Omental fat pad (tissue), 4 donors: ENCODE measurements at places on chromosomes 11 and 22. TPM values are rescaled to one million over a fixed set of nuclear protein-coding genes. Genes with fewer than 3 reads are reported as not detected.

Gene MMP27
- not detected for total RNA-seq

Gene PRRG4
- 2.2 TPM for total RNA-seq

GRCh38 chr22:42608823-42609361, 5.8 kb downstream of the POLDIP3 start:
- no peak for DNase-seq

DNA sequence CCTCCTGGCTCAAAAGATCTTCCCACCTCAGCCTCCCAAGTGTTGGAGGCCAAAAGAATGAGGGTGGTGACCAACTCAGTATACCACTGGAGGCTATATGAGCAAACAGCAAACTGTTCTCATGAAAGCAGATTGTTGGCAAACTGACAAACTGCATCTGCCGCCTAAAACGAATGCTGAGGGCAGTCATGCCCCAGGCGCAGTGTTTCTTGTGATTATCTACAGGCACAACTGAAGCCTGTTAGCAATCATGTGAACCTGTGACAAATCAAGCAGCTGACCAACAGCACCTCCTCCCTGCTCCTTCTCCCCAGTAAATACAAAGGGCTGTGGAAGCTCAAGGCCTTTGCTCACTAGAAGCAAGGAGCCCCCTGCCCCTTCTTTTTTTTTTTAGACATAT, 47.8 kb downstream of the BTBD10 start:
- no peak for DNase-seq

DNA sequence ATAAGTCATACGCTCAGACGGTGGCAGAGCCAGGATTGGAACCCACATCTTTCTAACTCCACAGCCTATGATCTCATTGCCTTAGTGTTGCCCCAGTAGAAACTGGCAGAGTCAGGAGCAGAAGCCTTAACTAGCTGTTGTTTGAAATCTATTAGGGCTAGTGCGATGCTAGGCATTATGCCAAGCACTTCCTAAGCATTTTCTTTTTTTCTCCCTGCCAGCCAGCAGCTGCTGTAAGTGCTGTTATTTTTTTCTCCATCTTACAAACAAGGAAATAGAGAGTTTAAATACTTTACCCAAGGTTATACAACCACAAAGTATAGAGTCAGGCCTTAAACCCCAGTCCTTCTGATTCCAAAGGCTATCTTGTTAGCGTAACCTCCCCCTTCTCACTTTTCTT, 161.0 kb upstream of the SORL1-AS1 start:
- DNase-seq, result no peak

DNA sequence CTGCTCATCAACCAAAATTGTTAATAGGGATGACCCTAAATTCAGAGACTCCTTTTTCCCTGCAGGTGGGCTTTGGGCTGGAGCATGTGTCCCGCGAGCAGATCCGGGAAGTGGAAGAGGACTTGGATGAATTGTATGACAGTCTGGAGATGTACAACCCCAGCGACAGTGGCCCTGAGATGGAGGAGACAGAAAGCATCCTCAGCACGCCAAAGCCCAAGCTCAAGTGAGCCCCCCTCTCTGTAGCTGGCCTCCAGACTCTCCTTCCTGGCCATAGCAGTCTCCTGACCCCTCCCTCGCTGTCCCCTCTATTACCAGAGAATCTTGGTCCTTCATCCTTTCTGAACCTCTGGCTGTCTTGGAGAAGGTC, 47.9 kb upstream of the RAB1B start:
- no peak for DNase-seq

DNA sequence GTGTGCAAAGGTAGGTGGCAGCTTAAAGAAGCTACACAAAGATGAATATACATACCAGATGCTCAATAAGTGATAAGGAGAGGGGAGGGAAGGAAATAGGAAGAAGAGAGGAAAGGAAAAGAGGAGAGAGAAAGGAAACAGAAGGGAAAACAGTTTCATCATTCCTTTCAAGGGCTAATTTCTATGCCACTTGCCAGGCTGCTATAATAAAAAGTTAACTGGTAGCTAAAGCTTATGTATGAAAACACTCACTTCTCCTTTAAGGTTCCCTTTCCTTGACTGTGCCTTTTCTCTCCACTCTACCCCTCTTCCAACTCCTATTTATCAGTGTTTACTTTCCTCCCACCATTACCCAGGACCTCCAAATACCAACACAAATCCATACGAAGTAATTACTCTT, 347.9 kb downstream of the DLG2 start:
- no peak for DNase-seq

GRCh38 chr22:36153501-36154422, 6.8 kb downstream of the APOL3 start:
- no peak for DNase-seq

DNA sequence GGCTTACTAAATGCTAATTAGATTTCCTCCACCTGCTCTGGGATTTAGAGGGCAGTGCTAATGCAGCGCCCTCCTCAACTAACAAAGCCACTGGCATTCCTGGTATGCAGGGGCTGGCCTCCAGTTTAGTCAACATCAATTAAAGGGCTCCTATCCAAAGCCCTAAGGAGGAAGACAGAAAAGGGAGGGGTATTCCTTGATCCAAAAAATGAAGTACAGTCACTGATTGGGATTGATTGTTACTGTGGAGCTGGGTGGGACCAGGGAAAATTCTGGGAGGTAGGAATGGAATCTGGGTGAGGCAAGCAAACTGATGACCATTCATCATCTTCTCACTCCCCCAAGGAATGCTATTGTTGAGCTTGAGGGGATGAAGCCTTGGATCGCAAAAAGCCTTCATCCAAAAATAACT, 52.2 kb downstream of the GAB2 start:
- no peak for DNase-seq

DNA sequence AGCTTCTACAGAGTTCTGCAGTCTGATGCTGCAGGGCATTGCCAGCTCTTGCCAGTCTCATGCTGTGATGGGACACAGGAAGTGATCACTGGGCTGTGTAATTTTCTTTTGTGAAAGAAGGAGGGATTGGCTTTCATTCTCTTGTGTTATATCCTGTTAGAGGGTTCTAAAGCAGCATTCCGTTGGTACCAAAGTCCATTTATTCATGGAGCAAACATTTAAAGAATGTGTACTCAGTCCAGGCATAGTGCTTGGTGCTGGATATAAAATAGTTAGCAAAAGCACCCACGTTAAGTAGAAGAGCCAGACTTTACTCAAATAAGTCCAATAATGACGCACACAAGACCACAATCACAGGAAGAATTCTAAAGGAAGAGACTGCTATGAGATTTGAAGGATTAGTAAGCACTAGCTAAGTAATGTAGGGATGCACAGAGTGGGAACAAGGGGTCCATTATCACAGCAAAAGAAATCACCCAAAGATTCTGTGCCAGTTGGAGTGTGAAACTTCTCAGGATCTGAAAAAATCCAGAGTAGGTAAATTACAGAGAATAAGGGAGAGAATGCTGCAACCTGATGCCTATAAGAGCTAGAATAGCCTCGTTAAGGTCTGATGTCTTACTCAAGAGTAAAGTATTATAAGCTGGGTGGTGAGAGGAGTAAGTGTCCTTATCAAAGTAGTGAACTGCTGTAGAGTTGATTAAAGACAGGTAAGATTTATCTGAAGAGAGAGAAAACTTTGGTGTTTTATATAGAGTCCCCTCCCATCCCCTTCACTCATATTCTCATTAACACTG, 728.3 kb downstream of the METTL15 start:
- DNase-seq, result no peak

- no peak for DNase-seq
These were observed 186.1 kb downstream of the DSCAML1 start for GRCh38 chr11:117610901-117611300.
